ENCODE measurements at places on chromosomes 6 and 20. TPM values are rescaled to one million over a fixed set of nuclear protein-coding genes. Genes with fewer than 3 reads are reported as not detected.

The BHLHE23 gene
- not detected for total RNA-seq

The NR2E1 gene
- not detected for total RNA-seq

The TRIM31 gene
- total RNA-seq: not detected

The SNAP25 gene
- total RNA-seq: not detected

The BPIFA1 gene
- total RNA-seq: not detected

The CST1 gene
- not detected for total RNA-seq

- H3K4me3 ChIP-seq: no peak overlapping the region
- H3K4me1 ChIP-seq: peaks cover 16% of the 10 kb centered on the region
- no peak overlapping the region for H3K27ac ChIP-seq
- no peak for DNase-seq
- H3K36me3 ChIP-seq: no peaks in the 10 kb centered on the region
- no peaks in the 10 kb centered on the region for H3K27me3 ChIP-seq
Observed at GRCh38 chr20:44471481-44471882, 4.2 kb upstream of the TTPAL start.

DNA sequence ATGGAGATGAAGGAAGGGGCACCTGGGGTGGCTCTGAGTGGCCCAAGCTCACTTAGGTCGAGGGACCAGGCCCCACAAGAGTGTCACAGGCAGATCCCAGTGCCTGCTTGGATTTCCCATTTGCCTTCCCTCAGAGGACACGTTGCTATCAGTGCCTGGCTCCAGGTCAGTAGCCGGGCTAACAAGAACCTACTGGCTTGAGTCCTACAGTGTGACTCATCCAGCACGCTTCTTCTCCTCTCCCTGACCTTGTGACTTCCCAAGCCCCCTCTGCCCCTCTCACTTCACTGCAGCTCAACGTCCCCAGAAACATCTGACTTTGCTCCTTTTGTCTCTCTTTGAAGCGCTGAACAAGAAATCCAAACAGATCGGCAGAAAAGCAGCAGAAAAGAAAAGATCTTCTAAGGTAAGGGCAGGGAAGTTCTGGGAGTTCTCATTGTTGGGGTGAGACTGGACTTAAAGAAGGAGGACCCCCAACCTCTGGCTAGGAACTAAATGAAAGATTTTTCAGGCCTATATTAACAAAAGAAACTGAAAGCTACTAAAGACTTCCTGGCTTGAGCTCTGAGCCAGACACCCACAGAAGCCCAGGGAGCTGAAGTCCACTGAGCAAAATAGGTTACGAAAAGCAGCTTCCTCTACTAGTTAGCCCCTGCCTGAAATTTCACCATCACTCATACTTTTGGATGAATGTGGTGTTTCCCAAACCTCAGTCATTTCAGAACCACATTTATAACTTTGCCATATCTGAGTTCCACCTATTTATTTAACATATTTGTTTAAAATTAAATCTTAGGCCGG, 21.5 kb downstream of the ASIP start:
- H3K4me1 ChIP-seq: peaks cover 9% of the 10 kb centered on the region
- no peaks in the 10 kb centered on the region for H3K27me3 ChIP-seq
- H3K36me3 ChIP-seq: no peaks in the 10 kb centered on the region
- DNase-seq: peak; percentile 82
- peak overlapping the region; percentile 13 for H3K4me3 ChIP-seq

GRCh38 chr6:168126566-168127383, 47.8 kb upstream of the FRMD1 start:
- H3K27me3 ChIP-seq: no peaks in the 10 kb centered on the region
- no peaks in the 10 kb centered on the region for H3K36me3 ChIP-seq
- no peak for DNase-seq
- no peak overlapping the region for H3K27ac ChIP-seq

- no peak for DNase-seq
- H3K27me3 ChIP-seq: no peaks in the 10 kb centered on the region
- no peaks in the 10 kb centered on the region for H3K36me3 ChIP-seq
- no peak overlapping the region for H3K27ac ChIP-seq
- H3K4me3 ChIP-seq: no peak overlapping the region
- peaks cover 9% of the 10 kb centered on the region for H3K4me1 ChIP-seq
Observed at GRCh38 chr6:143058987-143059386, 1.7 kb upstream of the AIG1 start.

DNA sequence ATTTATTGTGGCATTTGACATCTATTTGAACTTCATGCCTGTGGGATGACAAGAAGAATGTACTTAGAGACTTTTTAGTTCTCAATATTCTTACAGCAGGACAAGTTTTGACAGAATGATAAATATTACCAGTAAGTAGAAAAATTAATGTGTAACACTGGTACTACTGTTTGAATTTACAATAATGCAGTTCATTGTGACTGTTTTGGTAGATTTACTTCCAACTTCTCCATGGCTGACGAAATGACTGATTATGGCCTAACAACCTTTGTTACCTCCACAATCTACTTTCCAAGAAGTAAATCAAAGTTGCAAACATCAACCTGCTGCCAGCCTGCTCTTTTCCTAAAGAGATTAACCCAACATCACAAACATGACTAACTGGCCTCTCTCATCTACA, 38.5 kb downstream of the PAK5 start:
- H3K27ac ChIP-seq: no peak overlapping the region
- no peak for DNase-seq
- no peaks in the 10 kb centered on the region for H3K27me3 ChIP-seq
- H3K36me3 ChIP-seq: no peaks in the 10 kb centered on the region
- no peaks in the 10 kb centered on the region for H3K4me1 ChIP-seq

- H3K27me3 ChIP-seq: no peaks in the 10 kb centered on the region
- DNase-seq: no peak
- peak overlapping the region; percentile 96 for H3K4me3 ChIP-seq
- no peaks in the 10 kb centered on the region for H3K36me3 ChIP-seq
- peaks cover 18% of the 10 kb centered on the region for H3K4me1 ChIP-seq
Observed at GRCh38 chr6:70412252-70413113, 825 bp upstream of the FAM135A start.

- H3K4me3 ChIP-seq: no peak overlapping the region
- no peak for DNase-seq
- H3K4me1 ChIP-seq: no peaks in the 10 kb centered on the region
- H3K36me3 ChIP-seq: no peaks in the 10 kb centered on the region
Observed at GRCh38 chr6:165511807-165512206, 151.2 kb downstream of the PDE10A start.

- H3K4me3 ChIP-seq: no peak overlapping the region
- DNase-seq: no peak
- H3K4me1 ChIP-seq: no peaks in the 10 kb centered on the region
- no peak overlapping the region for H3K27ac ChIP-seq
Observed at GRCh38 chr6:110408901-110409300, 6.5 kb downstream of the DDO start.

DNA sequence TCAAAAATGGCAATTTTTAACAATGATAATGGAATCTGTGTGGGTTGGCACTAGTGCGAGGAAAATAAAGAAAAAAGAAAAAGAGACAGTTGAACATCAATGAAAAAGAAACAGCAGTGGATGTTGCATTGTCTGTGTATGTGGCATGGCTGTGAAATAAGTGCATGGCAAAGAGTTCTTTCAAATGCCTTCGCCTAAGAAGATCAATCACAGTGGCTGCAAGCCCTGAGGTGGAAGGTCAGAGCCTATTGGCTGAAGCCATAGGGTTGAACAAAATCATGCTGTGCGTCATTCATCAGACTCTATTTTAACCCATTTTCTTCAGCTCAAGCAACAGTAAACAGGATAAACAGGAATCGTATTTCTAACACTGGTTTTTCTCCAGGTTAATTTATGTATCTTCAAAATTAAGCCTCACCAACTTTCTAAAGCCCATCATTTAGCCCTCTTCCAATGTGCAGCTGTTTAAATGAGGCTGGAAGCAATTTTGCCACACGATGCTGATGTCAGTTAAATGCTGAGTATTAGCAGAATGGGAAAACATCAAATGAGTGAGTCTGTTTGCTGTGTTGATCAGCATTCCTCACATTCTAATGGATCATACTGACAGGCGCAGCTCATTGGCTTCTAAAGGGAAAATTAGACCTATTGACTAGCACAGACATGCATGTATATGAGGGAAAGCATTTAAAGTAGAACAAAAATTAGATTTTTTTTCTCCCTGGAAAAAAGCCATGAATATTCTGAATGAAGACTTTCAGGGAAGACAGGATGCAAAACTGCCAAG, 955.9 kb upstream of the EYS start:
- no peaks in the 10 kb centered on the region for H3K4me1 ChIP-seq
- no peak overlapping the region for H3K4me3 ChIP-seq
- no peaks in the 10 kb centered on the region for H3K36me3 ChIP-seq
- H3K27me3 ChIP-seq: no peaks in the 10 kb centered on the region

GRCh38 chr6:155782320-155782731, 326.7 kb upstream of the NOX3 start:
- H3K27ac ChIP-seq: no peak overlapping the region
- DNase-seq: no peak
- no peaks in the 10 kb centered on the region for H3K36me3 ChIP-seq
- no peak overlapping the region for H3K4me3 ChIP-seq
- H3K4me1 ChIP-seq: no peaks in the 10 kb centered on the region

- H3K36me3 ChIP-seq: no peaks in the 10 kb centered on the region
- H3K27ac ChIP-seq: no peak overlapping the region
- DNase-seq: no peak
- H3K4me3 ChIP-seq: no peak overlapping the region
- peaks cover 7% of the 10 kb centered on the region for H3K4me1 ChIP-seq
Observed at GRCh38 chr6:38603966-38604365, 35.8 kb downstream of the BTBD9 start.
